Spinal cord (tissue), 10 donors: ENCODE measurements at places on chromosomes 16 and 17. TPM values are rescaled to one million over a fixed set of nuclear protein-coding genes. Genes with fewer than 3 reads are reported as not detected.

MED1 gene
- 30.1 TPM for polyA plus RNA-seq

STAC2 gene
- polyA plus RNA-seq: 14.8 TPM

PITPNM3 gene
- 21.6 TPM for polyA plus RNA-seq

DYNLRB2 gene
- 10.9 TPM for polyA plus RNA-seq

DNA sequence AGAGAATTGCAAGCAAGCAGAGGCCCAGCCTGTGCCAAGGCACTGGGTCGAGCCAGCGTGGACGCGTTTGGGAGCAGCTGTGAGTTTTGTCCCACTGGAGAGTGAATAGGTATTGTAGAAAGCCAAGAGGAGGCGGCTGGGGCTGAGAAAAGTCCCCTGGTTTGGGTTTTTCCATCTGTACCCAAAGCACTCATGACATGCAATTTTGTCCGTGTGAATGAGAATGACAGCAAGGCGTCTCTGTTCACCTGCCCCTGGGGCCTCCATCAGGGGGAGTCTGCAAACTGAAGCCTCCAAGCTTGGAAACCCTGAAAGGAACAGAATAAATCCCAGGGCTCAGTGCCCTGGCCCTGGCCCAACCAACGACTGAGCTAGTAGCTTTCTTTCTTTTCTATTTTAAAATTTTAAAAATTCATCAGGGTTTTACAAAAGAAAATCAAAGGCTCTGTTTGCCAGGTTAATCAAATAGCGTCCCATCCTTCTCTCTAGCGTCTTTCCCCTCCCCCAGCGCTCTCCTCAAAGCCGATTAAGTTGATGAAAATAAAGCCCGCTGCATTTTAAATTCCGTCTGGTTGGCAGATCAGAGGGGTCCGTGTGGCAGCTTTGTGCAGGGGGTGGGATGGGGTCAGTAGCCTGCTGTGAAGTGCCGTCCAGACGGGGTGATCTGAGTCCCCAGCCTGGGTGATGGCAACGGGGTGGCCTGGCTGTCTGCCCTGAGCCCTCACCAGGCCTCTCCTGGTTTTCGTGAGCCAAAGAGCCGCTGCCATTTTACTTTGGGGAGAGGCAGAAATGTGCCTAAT, 171.0 kb downstream of the KATNIP start:
- no peak for DNase-seq

DNA sequence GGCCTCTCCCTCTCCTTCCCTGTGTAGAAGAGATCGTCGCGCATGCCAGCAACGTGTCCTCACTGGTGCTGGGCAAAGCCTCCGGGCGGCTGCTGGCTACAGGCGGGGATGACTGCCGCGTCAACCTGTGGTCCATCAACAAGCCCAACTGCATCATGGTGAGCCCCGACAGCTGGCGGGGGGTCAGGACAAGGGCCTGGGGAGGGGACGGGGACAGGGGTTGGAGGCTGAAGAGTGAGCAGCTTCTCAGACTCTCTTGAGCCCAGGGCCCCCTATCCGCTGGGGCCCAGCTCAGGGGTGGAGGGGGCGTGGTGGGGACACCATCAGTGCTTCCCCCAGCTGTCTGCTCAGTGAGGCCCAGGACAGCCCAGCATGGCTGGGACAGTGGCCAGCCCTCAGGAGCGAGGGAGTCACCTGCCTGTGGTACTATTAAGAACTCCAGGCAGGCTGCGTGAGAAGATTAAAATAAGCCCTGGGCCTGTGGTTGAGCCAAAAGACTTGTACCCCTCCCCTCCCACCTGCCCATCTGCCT, 6.2 kb downstream of the KATNB1 start:
- no peak for DNase-seq

DNA sequence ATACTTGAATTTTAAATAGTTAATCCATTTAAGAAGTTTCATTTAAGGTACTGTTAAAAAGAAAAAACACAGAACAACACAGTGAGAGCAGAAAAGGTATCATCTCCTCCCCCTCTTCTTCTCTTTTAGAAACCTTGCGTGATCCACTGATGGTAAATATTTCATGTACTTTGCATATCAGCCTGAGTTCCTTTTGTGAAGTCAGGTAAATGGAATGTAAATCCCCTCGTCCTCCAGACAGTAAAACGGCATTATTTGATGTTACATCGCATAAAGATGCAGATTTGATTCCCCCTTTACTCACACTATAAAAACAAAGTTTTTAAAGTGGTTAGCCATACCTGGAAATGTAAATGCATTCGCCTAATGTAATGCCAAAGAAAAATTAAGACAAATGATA, 234.4 kb downstream of the WWOX start:
- no peak for DNase-seq

GRCh38 chr17:2693561-2694380, 17.8 kb downstream of the CLUH start:
- no peak for DNase-seq

- DNase-seq: no peak
Measured at GRCh38 chr16:88507231-88507743, 54.2 kb downstream of the ZFPM1 start.

DNA sequence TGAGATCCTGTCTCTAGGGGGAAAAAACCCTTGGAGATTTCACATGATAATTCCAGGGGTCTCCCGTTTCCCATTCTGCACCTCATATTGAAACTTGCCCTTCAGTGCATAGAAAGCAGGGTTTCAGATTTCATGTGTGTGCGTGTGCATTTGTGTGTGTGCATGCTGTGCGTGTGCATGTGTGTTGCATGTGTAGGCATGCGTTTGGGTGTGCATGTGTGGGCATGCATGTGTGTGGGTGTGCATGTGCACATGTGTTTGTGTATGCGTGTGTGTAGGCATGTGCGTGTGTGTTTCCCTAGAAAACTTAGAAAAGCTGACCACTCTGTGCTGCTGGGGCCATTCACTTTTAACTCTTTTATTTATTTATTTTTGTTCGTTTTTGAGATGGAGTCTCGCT, 40.0 kb downstream of the IL21R start:
- no peak for DNase-seq

GRCh38 chr17:21545064-21545463, 147.3 kb upstream of the KCNJ18 start:
- DNase-seq: no peak
